HuH-7 (cell line): ENCODE measurements at places on chromosomes 3 and 15.
A peak's percentile ranks its signal among the peaks of the same experiment; 100 is the strongest.

DNA sequence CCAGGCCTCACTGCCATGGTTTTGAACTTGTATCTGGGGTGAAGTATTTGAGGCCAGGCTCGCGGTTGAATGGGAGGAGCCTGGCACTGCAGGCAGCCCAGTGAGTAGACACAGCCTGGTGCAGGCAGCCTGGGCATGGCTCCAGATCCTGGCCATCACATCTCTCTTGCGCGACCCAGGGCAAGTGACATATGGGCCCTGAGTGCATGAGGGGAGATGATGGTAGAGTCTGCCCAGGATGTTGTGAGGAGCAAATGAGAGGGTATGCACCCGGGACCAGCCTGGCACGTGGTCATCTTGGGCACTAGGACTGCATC is 103.5 kb downstream of the TBC1D2B start:
- DNase-seq, result no peak

DNA sequence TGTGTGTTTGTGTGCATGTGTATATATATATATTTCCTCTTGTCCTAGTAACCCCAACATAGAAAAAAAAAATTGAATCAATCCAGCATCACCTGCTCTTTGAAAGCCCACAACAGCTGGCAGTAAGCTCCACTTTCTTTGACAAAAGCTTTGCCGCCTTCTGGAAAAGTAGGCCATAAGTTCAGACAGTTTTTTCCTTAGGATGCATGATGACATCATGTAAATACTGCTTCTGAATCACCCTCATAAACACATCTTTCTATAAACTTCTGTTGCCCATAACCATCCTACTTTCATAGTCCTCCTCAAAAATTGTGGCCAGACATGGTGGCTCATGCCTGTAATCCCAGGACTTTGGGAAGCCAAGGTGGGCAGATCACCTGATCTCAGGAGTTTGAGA is 67.4 kb downstream of the CSNK1G1 start:
- no peak for DNase-seq

DNA sequence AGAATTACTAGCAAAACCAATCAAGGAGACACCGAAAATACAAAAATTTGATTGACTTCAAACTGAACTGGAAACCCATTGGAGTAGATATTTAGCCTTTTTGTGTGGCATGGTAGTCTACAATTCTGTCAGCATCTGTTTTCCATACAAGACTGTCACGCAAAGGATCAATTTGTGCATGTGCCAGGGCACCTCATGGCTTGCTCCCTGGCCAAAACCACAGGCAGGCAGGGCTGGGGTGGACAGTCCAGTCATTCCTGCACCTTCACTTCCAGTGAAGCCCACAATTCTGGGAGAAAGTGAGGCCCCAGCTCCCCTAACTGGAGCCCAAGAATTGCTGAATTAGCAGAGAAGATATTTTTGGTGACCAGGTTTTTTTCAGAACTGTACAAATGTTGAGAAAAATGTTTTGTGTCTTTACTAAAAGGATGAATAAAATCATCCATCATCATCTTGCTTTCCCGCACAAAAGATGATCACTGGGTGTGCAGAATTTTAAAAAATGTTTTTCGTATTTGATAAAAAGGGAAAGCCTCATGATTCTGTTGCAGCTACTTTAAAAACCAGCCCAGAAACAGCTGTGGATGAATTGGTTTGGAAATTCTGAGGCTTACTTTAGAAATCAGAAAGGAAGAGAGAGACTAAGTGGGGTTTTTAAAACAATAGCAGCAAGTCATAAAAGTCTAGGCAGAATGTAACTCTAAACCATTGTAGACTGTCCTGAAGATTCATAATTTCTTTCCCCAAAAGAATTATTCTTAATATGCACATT is 86.4 kb downstream of the PCCB start:
- no peak for DNase-seq

- no peak for DNase-seq
Measured at GRCh38 chr3:30760040-30760695, 134.3 kb downstream of the GADL1 start.

- no peak for DNase-seq
Measured at GRCh38 chr3:165389064-165389463, 192.9 kb upstream of the SLITRK3 start.

DNA sequence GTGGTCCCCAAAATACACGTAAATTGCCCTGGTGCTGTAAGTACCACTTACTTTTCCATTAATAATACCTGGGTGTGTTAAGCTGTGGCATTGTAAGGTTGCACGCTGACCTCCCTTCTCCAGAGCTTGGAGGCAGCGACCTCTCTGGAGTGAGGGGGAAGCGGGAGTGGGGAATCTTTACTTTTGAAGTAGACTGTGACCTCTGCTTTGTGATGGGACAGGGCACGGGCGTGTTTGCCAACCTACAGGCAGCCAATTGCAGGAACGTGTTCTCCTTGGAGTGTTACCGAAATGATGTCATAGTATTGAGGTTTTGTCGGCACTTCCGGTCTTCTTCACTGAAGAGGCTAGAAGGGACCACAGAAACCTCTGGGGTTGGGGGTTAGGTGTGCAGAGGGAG is 227.3 kb upstream of the C2CD4B start:
- DNase-seq, result peak; percentile 67

DNA sequence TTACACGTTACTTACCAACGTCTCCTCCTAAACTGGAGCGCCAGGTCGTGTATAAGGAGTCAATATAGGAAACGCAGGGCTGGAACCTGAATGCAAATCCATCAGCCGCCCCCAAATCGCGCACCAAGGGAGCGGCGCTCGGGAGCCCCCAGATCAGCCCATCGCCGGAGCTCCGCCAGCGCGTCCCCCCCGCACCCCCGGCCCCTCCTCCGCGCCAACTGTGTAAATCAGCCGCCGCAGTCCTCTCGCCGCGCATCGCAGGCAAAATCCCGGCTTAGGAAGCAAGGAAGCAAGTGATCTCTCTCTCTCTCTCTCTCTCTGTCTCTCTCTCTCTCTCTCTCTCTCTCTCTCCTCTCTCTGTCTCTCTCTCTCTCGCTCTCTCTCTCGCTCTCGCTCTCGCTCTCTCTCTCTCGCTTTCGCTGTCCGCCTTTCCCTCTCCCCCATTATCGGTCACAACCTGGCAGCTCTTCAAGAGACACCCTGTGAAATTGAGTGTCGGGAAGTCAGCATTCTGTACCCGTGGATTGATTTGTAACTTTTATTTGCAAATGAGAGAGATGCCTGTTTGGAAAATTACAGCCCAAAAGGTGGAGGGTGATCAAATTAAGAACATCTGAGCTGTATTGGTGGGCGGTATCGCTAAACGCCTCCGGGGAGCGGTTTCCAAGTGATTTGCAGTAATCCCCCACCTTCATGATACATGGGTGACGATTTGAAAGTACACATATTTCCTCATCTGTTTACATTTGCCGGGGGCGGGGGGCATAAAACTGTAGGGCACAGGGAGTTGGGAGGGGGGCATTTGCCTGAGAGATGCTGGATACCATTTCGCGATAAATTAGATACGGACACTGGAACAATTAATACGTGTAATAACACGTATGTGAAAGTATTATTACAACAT is 645 bp upstream of the SLITRK3 start:
- no peak for DNase-seq

DNA sequence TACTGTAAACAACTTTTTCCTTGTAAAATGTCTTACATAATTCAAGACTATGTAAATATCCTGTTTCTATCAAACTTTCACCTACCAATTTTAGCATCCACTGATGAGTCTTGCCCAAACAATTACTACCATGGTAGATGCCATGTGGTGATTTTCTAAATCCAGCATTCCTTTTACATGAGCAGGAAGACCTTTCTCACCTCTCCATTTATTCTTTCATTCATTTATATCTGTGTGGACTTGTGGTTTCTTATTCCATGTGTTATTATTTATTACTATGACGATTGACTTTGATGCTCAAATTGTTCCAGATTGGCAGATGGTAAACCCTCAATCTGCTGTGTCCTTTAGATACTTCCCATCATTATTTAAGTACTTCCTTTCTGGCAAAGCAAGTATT is 62.4 kb downstream of the IFT57 start:
- DNase-seq, result no peak

DNA sequence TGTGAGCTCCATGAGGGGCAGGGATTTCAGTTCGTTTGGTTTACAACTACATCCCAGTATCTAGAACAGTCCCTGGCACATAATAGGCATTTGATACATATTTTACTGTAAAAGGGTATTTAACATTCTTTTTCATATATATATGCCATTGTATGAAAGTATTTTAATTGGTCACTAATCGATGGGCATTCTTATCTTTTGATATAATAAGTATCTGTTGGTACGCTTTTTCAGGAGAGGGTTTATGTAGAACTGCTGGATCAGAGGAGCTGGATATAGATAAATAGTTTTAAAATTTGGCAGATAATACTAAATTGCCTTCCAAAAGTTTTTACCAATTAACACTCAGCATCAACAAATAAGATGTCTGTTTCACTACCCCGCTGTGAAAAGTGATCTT is 978 bp upstream of the RSL24D1 start:
- no peak for DNase-seq

DNA sequence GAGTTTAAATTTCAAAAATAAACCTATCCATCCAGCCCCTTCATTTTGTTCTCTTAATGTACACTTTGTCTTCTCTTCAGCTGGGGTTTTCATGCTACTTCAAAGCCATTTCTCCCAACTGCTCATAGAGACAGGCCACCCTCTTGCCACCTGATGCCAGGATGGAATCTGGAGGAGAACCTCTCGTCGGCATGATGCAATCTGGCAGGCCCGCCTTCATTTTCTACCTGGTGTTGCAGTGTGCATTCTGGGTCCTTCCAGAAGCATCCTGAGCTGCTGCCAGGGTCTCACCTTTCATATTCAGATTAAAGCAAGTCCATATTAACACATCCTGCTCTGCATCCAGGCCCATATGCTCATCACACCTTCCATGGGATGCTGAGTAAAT is 60.8 kb downstream of the CTNNB1 start:
- DNase-seq, result no peak

DNA sequence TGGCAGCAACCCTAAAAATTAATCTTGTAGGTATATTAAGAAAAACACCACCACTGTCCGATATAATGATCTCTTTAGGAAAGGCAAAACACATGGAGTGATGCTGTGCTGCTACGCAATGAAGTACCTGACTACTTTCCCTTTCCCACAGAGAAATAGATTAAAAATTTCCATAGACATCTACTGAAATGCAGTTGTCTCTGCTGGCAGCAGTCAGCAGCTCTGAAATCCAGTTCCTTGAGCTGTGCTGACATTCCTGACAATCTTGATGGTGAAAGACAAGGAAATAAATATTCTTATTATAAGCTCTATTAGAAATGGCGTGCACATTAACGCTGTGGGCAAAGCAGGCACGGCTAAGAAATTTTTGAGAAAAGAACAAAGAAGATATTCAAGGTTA is 287.6 kb downstream of the IL5RA start:
- DNase-seq, result no peak

DNA sequence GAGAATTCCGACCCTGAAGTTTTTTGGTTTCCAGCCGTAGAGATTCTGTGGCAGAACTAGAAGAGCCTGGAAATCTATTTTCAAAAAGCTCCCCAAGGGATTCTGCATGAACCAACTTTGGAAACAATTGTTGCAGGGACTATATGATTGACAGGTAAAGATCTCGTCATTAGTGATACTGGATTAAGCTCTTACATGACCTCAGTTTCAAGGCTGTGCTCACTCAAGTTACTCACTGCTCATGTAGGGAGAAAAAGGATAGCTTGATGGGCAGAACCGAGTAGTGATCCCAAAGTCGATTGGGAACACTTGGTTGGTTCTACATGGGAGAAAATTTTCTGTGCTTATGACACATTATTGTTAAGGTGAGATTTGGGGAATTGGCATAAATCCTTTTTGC is 142.3 kb upstream of the RASGRP1 start:
- DNase-seq, result no peak

GRCh38 chr3:167650459-167650858 is 3.3 kb downstream of the WDR49 start:
- no peak for DNase-seq

DNA sequence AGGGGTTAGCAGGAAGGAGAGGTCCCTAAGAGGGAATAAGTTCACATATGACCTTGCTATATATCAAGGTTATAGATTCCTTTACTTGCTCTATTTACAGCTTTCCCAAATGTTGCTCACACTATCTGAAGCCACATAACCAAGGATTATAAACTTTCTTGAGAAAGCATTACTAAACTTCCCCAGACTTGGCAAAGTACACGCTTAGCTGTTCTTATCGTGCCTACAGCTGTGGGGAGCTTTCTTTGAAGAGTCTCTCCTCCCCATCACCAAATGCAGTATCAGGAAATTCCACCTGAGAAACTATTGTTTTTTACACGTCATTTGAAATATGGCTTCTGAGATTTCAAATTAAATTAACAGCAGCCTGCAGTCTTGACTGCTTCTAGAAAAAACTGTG is 284.5 kb downstream of the CHL1 start:
- DNase-seq, result no peak

- peak; percentile 75 for DNase-seq
Measured at GRCh38 chr3:33717616-33717865, 513 bp downstream of the CLASP2 start.

- DNase-seq, result no peak
Measured at GRCh38 chr3:142056656-142057330, 92.6 kb downstream of the TFDP2 start.

DNA sequence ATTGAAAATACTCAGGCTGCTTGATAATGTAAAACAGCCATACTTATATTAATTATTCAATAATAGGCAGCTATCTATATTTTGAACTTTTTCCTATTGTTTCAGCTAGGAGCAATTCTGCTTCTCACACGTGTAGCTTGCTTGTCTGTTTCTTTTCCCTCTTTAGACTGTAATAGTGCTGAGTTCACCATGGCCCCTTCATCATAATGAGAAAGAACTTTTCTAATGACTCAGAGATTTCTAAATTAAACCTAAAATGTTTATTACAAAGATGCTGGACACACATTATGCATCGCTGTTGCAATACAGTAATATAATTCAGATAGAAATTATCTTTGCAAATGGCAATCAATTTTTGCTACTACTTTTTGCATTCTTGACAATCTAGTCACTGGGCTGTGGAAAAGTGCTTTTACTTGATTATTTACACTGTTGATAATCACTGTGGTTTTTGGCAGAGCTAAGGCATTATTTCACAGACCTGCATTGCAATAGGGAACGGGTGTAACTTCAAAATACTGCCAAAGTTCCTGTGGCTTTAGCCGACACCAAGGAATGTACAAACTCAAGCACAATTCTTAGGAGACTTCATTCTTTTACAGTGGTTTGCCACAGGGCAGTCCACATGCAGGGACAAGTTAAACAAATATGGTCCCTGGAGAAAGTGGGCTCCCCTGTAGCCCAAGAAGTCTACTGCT is 281.0 kb upstream of the TBL1XR1 start:
- DNase-seq, result no peak

DNA sequence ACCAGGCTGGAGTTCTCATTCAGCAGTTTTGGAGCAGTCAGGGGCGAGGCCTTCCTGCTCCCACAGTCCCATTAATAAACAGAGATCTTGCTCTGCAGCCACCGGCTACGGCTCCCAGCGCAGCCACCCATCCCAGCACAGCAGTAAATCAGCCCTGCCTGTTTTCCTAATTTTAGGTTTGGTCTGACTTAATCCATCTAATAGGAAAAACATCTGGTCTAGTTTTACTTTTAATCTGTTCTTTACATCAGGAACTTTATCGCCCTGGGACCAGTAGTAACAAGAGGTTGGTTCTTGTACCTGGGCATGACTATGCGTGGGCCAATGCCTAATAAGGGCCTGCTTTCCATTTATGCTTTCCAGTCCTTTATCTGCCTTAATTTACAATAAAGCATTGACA is 264.0 kb upstream of the DPH6 start:
- DNase-seq, result no peak

- no peak for DNase-seq
Measured at GRCh38 chr3:53311882-53312281, 35.5 kb downstream of the DCP1A start.
